Stromal cell of bone marrow (primary cell): ENCODE measurements at places on chromosomes 2 and 18.

DNA sequence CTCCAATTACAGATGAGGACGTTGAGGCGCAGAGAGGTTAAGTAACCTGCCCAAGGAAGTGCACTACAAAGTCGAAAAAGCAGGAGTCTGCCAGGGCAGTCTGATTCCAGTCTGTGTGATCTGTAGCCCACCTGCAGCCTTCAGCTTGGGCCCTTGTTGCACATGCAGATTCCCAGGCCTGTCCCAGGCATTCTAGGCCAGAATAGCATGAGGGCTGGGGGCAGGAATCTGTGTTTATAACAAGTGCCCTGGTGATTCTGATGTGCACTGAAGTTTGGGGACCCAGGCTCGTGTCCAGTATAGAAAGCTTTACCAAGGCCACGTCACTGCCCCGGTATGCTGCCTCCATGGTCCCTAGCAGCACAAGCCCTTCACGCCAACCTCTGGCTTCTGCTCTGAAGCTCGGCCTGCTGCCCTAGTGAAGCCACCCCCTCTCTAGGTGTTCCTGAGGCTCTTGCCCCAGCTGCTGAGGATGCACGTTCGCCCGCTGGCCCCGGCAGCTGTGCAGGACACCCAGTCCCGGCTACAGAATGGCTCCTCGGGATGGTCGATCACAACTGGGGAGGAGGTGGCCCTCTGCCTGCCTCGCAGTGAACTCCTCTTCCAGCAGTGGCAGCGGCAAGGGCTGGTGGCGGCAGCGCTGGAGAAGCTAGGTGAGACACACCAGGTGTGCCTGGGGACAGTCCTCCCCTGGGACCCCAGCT, 4.6 kb downstream of the CHRNG start:
- DNase-seq = no peak

- DNase-seq = no peak
Measured at GRCh38 chr2:28038722-28039121, 148.2 kb downstream of the BABAM2 start.

GRCh38 chr2:72145658-72146329, 1.9 kb downstream of the CYP26B1 start:
- DNase-seq = no peak

DNA sequence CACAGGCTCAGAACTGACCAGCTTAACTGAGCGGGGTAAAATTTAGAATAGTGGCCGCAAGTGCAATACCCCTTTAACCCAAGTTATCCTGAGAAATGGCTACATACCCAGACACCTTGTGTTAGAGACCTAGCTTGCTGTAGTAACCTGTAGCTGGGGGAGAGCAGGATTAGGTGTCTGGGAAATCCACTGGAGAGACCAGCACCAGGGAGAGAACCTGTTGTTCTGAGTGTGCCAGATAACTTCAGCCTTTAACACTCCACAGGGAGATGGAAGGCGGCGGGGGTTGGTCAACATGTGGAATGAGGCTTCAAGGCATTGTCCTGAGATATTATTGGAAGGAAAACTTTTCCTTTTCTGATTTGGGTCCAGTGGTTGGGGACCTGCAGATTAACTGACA, 356.0 kb downstream of the PTPRM start:
- DNase-seq = no peak

GRCh38 chr2:209526561-209526960, 102.7 kb downstream of the MAP2 start:
- DNase-seq = no peak

- no peak for DNase-seq
Measured at GRCh38 chr2:239256350-239256743, 144.5 kb downstream of the HDAC4 start.

DNA sequence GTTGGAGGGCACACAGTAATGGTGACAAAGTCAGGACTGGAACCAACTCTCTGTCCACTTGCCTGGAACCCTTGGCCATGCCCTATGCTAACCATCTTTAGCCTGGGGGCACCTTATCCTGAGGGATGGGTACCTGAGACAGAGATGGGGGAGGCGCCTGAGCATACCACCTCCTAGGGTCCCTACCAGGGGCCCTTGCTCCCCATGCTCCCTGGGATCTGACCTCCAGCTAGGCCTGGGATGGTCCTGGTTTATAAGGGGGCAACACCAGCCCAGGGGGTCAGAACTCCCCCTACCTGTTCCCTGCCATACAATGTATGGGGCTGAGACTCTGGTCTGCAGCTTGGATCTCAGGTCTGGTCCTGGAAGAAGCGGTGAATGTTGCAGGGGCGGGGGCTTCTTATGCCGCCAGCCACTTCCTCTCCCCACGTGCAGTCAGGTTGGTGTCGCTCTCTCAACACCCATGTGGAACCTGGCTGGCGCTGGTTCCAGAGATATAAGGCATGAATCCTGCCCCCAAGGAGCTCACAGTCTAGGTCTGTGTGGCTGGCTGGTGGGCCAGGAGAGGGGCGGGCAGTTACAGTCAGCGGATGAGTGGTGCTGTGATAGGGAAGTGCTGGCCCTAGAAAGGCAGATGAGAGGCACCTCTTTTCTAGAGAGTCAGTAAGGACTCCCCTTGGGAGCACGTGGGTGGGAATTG, 3.8 kb upstream of the TOGARAM2 start:
- no peak for DNase-seq

GRCh38 chr2:100742277-100743254, 77.4 kb upstream of the NPAS2 start:
- peak; percentile 95 for DNase-seq

- DNase-seq = no peak
Measured at GRCh38 chr2:148501545-148501944, 143.0 kb upstream of the EPC2 start.
